Subcutaneous preadipocyte (primary cell): ENCODE measurements at places on chromosomes 1 and 21. TPM values are rescaled to one million over a fixed set of nuclear protein-coding genes. Genes with fewer than 3 reads are reported as not detected.

The SPRR2G gene
- not detected in 2 replicates for total RNA-seq

The GPBP1L1 gene
- 58.4 and 90.9 TPM in 2 replicates for total RNA-seq

The CELA3A gene
- total RNA-seq = not detected in 2 replicates

The STUM gene
- total RNA-seq = under 0.01 and 0.37 TPM in 2 replicates

The MCOLN3 gene
- 4.8 and 6.3 TPM in 2 replicates for total RNA-seq

The OR2T29 gene
- total RNA-seq = not detected in 2 replicates

The UQCRHL gene
- 1.5 and 2.2 TPM in 2 replicates for total RNA-seq

The TRIM58 gene
- 0.98 and 4.0 TPM in 2 replicates for total RNA-seq

The DMBX1 gene
- not detected in 2 replicates for total RNA-seq
